ENCODE measurements at places on chromosomes 3 and 15.

GRCh38 chr3:58434990-58435389 is 1.4 kb upstream of the PDHB start:
- DNase-seq: no peak

GRCh38 chr3:182809531-182809930 is 16.2 kb downstream of the ATP11B start:
- DNase-seq: no peak

DNA sequence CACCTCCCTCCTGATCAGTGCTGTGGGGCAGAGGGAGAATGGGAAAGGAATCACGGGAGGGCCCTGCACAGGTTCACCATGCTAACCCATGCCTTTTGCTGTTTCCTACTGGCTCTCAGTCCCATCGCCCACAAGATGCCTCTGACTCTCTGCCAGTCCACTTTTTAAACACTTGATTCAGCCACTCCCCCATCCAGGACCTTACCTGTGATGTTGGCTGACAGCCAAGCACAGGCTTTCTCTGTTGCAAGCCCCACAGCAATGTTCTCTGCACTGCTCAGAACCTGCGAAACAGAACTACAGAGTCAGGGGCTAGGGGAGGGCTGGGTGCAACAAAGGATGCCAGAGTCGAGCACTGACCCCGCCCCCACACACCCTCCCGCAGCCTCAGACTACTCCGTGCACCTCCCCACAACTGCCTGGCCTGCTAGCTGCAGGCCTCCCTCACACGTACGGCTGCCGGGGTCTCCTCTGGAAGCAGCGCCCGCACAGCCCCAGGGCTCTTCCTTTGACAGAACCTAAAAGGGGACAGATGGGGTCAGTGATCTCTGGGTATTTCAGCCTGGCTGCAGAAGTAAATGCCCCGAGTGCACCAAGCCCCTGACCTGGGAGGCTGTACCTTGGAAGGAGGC is 9.1 kb downstream of the CDAN1 start:
- DNase-seq: no peak

DNA sequence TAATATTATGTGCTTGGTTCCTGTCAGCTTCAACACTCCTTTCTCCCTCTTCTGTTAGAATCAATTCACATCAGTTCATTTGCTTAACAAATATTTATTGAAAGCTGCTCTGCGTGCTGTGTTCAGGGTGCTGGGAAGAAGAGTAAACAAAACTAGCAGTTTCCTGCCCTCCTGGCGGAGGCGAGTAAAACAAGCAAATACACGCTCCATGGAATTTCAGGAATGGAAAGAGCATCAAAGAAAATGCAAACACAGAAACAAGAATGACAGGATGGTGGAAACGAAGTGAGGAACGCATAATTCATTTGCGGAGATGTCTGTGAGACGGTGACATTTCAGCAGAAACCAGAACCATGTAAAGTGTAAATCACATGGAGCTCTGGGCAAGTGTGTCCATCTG is 49.4 kb upstream of the SPTSSB start:
- no peak for DNase-seq
